Frontal cortex (tissue), 4 donors: ENCODE measurements at places on chromosomes 13 and 19.

- DNase-seq = no peak
Measured at GRCh38 chr13:94567581-94567980, 28.4 kb downstream of the TGDS start.

DNA sequence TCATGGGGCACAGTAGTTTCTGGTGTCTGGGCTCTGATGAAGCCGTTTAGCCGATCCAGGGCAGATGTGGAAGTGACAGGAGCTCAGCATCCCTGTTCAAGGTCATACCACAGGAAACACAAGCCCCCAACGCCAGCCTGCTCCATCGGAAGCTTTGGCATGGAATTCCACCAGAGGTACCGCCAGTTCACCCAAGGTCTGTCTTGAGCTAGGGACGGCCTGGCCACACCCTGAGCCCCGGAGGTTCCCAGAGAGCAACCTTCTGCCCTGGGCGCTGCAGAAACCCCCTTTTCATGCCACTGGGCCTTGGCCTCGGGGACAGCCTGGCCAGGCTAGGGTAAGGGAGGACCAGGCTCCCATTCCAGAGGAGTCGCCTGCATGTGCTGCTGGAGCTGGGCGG, 39.4 kb upstream of the TPM4 start:
- DNase-seq = no peak

DNA sequence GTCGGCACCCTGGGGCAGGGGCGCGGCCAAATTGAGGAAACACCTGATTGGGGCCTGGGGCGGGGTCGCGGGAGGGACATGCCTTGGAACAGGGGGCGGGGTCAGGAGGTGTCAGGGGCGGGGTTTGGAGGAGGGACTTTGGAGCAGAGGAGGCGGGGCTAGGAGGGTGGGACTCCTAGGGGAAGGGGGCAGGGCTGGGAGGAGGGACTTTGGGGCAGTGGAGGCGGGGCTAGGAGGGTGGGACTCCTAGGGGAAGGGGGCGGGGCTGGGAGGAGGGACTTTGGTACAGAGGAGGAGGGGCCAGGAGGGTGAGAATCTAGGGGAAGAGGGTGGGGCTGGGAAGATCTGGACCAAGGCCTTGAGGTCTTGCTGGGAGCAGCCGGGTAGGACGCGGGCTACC, 21.9 kb downstream of the GRIN2D start:
- no peak for DNase-seq

GRCh38 chr13:56134524-56134923, 1006.2 kb upstream of the PRR20A start:
- DNase-seq = no peak

DNA sequence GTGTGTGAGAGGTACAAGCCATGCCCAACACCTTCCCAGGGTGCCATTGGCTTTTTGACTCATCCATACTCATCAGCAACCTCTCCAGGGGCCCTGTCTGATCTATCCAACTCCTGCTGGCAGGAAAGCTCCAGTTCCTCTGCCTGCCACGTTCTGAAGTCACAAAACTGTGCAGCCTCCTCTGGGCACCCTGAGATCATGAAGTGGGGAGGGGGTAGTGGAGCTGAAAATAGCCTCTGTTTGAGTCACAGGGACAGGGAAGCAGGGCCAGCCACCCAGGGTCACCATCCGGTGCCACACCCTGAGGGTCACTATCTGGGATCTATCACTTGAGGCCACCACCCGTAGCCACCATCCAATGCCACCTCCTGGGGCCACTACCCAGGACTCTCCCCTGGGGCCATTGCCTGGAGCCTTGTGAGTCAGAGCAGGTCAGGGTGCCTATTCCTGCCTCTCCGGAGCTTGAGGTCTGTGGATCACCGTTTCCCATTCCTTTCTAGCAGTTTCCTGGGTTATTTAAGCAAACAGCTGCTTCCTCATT, 172.1 kb downstream of the NUFIP1 start:
- DNase-seq = no peak

GRCh38 chr19:16893686-16893989, 4.8 kb downstream of the F2RL3 start:
- DNase-seq = no peak

GRCh38 chr19:35742121-35742724, at the start of gene IGFLR1:
IGFLR1 (minus strand) TSS chr19:35742452; CDS start chr19:35741180, 1,272 bp downstream.
- no peak for DNase-seq
